ENCODE measurements at places on chromosomes 5 and 9.

DNA sequence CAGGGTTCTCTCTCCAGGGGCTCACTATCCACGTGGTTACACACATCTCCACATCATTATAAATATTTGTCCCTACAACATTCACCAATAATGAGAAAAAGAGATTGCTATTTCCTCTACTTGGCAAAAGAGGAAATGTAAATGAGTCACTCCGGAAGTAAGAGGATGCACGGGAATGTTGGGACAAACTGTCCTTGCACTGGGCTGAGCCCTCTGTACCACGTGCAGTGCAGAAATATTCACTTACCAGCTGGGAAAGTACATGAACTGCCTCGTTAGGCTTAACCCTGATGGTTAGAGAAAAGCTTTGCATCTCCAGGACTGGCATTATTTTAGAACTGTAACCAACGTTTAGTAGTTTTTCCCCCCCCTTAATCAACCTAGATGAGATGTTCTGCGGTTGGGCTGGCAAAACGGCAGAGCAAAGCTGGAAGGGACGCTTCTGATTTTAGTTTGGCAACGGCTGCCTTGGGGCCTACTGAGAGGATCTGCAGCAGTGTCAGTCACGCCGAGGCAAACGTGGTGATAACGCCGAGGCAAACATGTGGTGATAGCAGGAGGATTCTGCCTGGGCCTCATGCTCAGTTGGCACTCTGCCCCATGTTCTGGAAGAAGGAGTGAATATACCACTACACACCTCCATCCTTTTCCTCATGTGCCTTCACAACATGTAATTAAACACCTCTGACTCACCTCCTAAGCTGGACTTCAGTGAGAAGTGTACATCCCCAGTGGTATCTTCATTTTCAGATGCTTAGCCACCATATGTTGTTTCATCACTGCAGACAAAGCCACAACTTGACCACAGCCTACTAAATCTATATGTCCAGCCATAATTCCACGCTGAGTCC, 661.4 kb upstream of the KLF4 start:
- DNase-seq = no peak

DNA sequence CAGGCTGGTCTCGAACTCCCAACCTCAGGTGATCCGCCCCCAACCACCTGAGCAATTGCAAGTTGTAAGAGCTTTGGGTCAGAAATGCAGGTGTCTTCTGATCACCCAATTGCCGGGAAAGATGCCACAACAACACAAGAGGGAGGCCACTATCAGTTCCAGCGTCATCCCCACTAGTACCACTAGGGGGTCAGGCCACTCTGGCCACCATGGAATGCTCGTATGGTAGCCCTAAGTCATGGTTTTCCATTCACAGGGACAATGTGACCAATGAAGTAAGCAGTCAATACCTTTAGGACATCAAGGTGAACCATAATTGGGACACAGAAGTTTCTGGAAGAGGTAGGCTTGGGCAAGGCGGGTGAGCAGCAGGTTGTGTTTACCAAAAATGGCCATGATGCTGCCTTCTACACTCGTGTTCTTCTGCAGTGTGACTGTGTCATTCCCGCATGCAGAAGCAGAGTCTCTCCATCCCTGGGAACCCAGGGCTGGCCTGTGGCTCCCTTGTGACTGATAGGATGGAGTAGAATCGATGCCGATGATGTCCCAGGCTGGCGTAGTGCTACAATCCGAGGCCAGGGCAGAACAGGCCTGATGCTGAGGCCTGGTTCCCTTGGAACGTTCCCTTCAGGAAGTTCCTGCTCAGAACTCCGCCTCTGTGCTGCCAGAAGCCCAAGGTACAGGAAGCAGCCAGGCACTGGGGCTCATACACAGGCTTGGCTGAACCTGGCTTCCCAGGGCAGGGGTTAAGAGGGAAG, 42.2 kb upstream of the ANKRD33B start:
- no peak for DNase-seq

GRCh38 chr9:29575219-29575618, 2001.9 kb upstream of the C9orf72 start:
- DNase-seq = no peak

DNA sequence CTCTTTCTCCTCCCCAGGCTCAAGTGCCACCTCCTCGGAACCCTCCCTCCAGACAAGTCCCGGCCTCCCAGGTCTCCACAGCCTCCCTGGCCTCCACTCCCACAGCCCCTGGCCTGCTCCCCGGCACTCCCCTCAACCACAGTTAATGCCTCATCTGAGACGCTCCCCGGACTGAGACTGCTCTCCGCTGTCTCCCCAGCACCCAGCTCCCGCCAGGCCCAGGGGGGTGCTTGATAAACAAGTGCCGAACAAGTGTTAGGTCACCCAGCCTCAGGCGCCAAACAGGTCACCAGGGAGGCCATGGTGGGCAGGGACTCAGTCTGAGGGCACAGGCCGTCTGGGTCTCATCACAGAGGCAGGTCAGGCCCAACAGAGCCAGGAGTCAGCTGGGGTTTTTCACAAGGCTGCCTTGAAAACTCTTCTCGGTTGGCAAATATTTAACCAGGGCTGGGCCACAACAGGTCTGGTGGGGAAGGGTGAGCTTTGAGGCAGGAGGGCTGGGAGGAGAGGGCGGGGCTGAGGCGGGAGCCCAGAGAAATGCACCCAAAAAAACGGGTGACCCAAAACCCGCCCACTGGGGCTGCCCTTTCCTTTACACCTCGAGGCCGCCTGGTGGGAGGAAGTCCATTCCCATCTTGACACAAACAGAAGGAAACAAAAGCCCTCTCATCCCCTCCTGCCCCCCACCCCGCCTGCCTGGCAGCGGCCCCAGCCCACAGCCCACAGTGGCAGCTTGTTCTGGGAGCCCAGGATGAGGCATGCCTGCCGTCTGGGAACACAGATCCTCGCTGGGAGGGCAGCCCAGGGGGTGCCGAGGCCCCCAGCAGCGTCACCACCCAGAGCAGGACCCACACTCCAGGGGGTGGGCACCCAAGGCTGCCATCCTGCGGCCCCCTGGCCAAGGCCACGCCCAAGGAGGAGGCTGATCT, 66.6 kb upstream of the STXBP1 start:
- no peak for DNase-seq

DNA sequence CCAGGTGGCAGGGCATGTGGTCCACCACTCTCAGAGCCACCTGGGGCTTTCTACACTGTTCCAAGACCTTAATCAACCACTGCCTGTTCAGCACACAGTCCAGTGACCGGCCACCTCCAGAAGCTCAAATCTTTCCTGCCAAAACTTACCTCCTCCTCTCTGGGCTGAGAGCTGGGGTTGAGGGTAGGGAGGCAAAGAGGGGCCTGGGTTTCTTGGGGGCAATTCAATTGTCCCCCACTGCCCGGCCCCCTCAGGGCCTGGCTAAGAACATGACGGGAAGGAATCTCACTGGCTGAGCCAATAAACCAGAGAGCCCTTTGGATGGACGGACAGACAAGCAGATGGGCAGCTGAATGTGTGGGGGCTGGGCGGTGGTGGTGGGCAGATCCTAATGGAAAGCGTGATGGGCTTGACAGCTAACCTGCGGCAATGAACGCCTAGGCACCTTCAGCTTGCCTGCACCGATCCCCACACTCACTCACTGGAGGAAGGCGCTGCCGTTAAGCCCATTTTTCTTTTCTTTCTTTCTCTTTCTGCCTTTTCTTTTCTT, 5.4 kb downstream of the NR5A1 start:
- no peak for DNase-seq

- no peak for DNase-seq
Observed at GRCh38 chr9:98957826-98958225, 14.1 kb downstream of the COL15A1 start.

GRCh38 chr9:69190086-69190862, 16.2 kb downstream of the TJP2 start:
- DNase-seq = no peak

DNA sequence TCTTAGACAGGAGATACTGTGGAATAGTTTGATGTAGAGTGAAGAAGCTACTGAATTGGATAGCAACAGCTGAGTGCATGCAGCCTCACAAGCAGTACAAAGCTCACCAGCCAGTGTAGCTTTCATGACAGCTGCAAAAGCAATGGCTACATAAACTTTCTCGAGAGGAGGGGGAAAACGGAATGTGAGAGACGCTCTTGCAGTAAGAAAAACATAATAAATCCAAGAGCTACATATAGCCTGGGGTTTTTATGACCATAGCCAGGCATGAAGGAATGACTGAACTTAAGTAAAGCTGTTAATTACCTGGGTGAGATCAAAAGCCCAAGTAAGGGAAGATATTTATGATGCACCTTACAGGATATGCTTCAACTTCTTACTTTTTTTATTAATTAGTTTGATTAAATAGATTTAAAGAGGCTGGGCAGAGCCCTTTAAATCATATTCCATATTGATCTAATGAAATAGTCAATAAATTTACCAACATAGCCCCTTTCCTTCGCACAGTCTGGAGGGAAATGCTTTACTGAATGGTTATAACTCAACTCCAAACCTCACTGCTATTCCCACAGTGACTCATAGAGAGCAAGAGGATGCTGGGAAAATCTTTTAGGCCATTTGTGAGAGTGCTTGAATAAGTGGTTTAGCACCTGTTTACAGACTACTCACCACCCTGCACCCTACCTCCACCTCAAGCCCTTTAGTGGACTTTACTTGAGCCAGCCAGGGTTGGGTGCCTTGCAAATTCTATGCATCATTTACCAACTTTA, 407.2 kb upstream of the CLINT1 start:
- DNase-seq = no peak

GRCh38 chr9:94120854-94121376, 36.7 kb downstream of the PTPDC1 start:
- no peak for DNase-seq

DNA sequence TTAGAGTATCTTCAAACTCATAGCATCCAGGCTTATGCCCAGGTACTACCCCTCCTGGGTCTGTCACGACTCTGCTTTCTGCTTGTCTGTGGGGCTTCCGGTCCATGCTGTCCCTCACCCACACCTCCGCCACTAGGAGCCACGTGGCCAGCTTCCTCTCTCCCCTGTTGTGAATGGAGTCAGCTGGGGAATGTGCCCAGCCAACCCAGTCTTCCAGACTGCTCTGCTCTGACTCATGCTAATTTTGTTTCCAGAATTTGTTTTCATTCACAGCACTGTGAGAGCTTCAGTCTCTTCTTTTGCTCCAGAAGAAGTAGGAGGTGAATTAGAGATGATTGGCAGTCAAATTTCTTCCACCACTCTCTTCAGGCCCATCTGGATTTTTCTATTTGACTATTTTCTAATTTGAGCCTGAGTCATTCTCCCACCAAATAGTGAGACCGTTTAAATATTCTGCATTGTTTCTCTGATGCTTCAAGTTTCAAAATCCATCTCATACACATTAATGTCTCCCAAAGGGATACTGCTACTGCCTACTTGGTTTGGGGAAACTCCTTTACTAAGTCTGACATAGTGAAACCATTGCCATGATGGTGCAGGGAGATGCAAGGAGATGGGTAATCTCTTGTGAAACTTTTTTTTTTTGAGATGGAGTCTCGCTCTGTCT, 424.1 kb upstream of the KIF2A start:
- DNase-seq = no peak

DNA sequence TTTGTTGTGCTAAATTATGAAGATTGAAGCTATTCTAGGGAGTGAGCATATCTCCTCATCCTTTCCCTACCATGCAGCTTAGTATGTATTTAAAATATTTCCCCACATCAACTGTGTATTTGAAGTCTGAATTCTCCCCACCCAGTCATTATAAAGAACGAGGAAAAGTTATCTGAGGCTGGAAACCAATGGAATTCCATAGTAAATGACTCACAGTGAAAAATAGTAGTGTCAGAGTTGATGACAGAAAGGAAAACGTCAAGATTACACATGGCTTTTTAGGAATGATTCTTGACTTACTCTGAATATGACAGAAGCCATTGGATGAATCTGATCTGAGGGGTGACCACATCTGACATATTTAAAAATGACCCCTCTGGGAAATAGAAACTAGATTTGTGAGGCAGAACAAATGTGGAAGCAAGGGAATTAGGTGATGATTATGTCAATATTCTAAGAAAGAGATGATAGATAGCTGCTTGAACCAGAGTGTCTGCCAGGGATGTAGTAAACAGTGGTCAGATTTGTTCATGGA, 1768.9 kb upstream of the CDH9 start:
- DNase-seq = no peak
